ENCODE measurements at places on chromosomes 6 and 20. TPM values are rescaled to one million over a fixed set of nuclear protein-coding genes. Genes with fewer than 3 reads are reported as not detected.

DNA sequence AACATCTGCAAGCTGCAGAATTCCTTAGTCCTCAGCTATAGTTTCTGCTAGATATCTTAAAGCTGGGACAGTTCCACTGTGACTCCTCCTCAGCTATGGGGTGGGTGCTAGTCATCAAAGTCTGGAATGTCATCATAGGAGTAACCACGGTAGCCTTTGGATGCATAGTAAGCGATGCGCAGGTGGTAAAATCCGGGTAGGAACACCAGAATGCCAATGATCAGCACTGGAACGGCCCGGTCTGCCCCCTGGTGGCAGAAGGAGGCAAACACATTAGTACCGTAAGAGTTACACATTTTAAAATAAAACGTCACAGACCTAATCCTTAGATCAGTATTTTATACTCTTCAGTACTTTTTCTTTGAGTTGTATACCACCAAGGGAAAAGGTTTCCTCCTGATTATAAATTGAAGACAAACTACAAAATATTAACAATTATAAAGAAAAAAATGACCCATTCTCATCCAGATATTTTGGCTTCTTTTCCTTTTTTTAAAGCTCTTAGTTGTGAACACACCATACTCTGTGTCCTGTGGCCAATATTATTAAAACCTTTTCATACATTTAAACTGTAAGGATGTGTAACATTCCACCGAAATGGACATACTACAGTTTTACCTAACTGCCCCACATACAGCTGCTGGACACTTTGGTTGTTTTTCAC, 18.9 kb downstream of the PCNA start:
- no peak overlapping the region for H3K27ac ChIP-seq
- H3K36me3 ChIP-seq, result no peaks in the 10 kb centered on the region
- no peaks in the 10 kb centered on the region for H3K4me1 ChIP-seq
- H3K27me3 ChIP-seq, result no peaks in the 10 kb centered on the region
- H3K4me3 ChIP-seq, result no peak overlapping the region

GRCh38 chr6:89975991-89976693, 81.9 kb downstream of the GJA10 start:
- no peaks in the 10 kb centered on the region for H3K27me3 ChIP-seq
- no peak overlapping the region for H3K4me3 ChIP-seq
- no peaks in the 10 kb centered on the region for H3K36me3 ChIP-seq

GRCh38 chr6:28638787-28639430, 113.2 kb downstream of the GPX5 start:
- peaks cover 23% of the 10 kb centered on the region for H3K27me3 ChIP-seq
- no peak for DNase-seq
- no peaks in the 10 kb centered on the region for H3K4me1 ChIP-seq
- no peak overlapping the region for H3K27ac ChIP-seq
- H3K4me3 ChIP-seq, result no peak overlapping the region
- no peaks in the 10 kb centered on the region for H3K36me3 ChIP-seq

GRCh38 chr6:149696901-149697300, 21.0 kb downstream of the LATS1 start:
- no peak for DNase-seq
- no peak overlapping the region for H3K4me3 ChIP-seq
- no peak overlapping the region for H3K27ac ChIP-seq
- H3K27me3 ChIP-seq, result no peaks in the 10 kb centered on the region

- no peak for DNase-seq
- no peaks in the 10 kb centered on the region for H3K4me1 ChIP-seq
- H3K27ac ChIP-seq, result no peak overlapping the region
- H3K4me3 ChIP-seq, result no peak overlapping the region
- no peaks in the 10 kb centered on the region for H3K27me3 ChIP-seq
These were observed 547.8 kb downstream of the TENT5A start for GRCh38 chr6:81204731-81205130.

Gene PLA2G7
- 2.9 TPM for total RNA-seq

DNA sequence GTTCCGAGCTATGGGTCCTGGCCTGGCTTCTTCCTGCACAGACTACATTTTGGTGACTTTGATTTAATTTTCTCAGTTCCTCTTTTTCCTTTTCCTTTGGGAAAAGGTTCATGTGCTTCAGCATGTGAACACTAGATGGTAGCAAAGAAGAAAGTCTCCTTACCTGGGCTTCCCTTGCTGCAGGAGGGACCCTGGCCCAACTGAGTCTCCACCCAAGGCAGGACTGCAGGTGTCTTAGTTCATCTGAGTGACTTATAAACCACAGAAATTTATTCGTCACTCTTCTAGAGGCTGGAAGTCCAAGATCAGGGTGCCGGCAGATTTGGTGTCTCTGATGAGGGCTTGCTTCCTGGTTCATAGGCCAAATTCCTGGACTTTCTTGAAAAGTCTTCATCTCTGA, 163.2 kb downstream of the SYCP2 start:
- H3K36me3 ChIP-seq, result no peaks in the 10 kb centered on the region
- DNase-seq, result no peak
- no peaks in the 10 kb centered on the region for H3K4me1 ChIP-seq
- no peak overlapping the region for H3K27ac ChIP-seq
- no peak overlapping the region for H3K4me3 ChIP-seq

Gene CST4
- total RNA-seq, result not detected

Gene RIPOR3
- total RNA-seq, result 1.9 TPM

Gene SLC17A3
- not detected for total RNA-seq

DNA sequence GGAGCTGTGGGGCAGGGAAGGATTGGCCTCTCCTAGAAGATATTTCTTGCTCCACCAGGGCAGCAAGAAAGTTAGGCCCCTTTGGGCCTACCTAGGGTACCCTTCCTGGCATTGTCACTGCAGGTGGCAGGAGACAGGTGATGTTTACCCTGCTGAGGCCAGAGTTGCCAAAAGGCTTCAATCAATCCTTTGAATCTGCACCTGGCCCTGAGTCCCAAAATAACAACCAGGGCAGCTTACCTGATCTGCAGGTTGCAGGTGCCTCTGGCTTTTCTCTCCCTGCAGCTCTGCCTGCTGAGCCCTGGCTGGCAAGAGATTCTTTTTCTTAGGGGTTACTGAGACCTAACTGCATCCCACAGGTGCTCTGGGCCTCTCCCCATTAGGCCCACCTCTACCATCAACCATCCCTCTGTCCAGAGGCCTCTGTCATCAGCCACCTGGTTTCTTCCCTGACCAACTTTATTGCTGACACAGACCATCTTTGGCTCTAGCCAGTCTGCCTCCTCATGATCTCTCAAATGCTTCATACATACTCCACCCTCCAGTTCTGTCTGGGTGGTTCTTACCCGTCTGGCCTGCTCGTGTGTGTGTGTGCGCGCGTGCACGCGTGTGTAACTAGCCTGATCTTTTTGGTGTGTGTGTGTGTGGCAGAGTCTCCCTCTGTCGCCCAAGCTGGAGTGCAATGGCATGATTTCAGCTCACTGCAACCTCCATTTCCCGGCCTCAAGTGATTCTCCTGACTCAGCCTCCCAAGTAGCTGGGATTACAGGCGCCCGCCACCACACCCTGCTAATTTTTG, 13.7 kb downstream of the BCL2L1 start:
- H3K36me3 ChIP-seq, result no peaks in the 10 kb centered on the region
- H3K4me3 ChIP-seq, result no peak overlapping the region
- DNase-seq, result peak; percentile 28
- H3K4me1 ChIP-seq, result peaks cover 39% of the 10 kb centered on the region

Gene VSX1
- not detected for total RNA-seq

Gene CLVS2
- 0.05 TPM for total RNA-seq

DNA sequence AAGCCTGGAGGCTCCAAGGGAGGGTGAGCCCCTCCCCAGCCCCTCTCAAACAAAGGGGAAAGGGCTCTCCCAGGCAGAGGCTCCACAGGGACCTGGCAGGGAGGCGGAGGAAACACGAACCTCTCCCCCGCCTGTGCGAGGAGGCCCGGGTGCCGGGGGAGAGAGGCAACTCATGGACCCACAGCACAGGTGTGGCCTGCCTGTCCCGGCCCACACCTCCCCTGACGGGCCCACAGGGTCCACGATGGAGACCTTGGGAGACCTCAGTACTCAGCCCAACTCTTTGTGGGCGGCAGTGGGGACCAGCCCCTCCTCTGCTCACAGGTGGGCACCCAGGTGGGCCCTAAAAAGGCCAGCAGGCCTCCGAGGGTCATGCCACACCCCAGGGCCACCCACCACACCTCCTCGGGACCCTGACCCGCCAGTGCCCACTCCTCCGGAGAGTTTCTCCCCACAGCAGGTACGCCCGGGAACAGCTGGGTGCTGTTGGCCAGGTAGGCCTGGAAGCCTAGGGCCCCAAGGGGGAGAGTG, 12.2 kb downstream of the LAMA5 start:
- H3K27ac ChIP-seq, result peak overlapping the region; percentile 67
- peaks cover 4% of the 10 kb centered on the region for H3K4me1 ChIP-seq
- H3K36me3 ChIP-seq, result no peaks in the 10 kb centered on the region
- no peak for DNase-seq
- no peaks in the 10 kb centered on the region for H3K27me3 ChIP-seq

Gene POM121L2
- 0.13 TPM for total RNA-seq

GRCh38 chr20:20021835-20022234, 4.7 kb downstream of the NAA20 start:
- H3K27ac ChIP-seq, result no peak overlapping the region
- DNase-seq, result no peak
- H3K4me1 ChIP-seq, result peaks cover 9% of the 10 kb centered on the region
- H3K27me3 ChIP-seq, result no peaks in the 10 kb centered on the region
- no peaks in the 10 kb centered on the region for H3K36me3 ChIP-seq

DNA sequence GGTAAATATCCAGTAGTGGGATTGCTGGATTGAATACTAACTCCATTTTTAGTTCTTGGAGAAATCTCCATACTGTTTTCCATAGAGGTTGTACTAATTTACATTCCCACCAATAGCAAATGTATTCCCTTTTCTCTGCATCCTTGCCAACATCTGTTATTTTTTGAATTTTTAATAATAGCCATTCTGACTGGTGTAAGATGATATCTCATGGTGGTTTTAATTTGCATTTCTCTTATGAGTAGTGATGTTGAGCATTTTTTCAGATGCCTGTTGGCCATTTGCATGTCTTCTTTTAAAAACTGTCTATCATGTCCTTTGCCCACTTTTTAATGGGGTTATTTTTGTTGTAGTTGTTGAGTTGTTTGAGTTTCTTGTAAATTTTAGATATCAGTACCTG, 253.2 kb downstream of the HAO1 start:
- H3K4me3 ChIP-seq, result no peak overlapping the region
- no peak for DNase-seq
- no peak overlapping the region for H3K27ac ChIP-seq
- H3K27me3 ChIP-seq, result no peaks in the 10 kb centered on the region
- H3K4me1 ChIP-seq, result no peaks in the 10 kb centered on the region

DNA sequence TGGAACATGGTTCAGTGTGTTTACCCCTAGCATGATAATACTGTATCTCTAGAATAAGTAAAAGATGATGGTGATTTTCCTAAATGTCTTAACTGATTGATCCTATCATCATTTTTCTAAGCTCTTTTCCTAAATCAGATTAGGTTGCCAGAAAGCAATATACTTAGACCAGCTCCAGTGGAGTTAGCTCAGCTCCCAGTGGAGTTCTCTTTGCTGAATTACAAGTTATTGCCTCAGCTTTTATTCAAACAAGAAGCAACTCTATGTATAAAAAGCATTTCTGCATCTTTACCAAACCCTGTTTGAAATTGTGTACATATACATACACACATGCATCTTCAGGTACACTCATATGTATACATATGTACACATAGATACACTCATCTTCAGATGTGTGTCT, 44.9 kb downstream of the SNX9 start:
- no peaks in the 10 kb centered on the region for H3K4me1 ChIP-seq
- H3K36me3 ChIP-seq, result no peaks in the 10 kb centered on the region
- no peak for DNase-seq
- no peak overlapping the region for H3K4me3 ChIP-seq
- no peak overlapping the region for H3K27ac ChIP-seq

GRCh38 chr6:53646606-53647005, 18.9 kb downstream of the KLHL31 start:
- no peak overlapping the region for H3K27ac ChIP-seq
- H3K36me3 ChIP-seq, result no peaks in the 10 kb centered on the region
- DNase-seq, result no peak
- H3K4me1 ChIP-seq, result no peaks in the 10 kb centered on the region

Gene ZNF334
- total RNA-seq, result 1.6 TPM

Gene RAD21L1
- total RNA-seq, result not detected

Gene OR12D3
- not detected for total RNA-seq

GRCh38 chr6:254016-254415, 38.3 kb upstream of the DUSP22 start:
- no peaks in the 10 kb centered on the region for H3K36me3 ChIP-seq
- DNase-seq, result no peak
- no peak overlapping the region for H3K27ac ChIP-seq

- no peak overlapping the region for H3K4me3 ChIP-seq
- H3K27ac ChIP-seq, result no peak overlapping the region
- no peaks in the 10 kb centered on the region for H3K27me3 ChIP-seq
- H3K4me1 ChIP-seq, result no peaks in the 10 kb centered on the region
- no peaks in the 10 kb centered on the region for H3K36me3 ChIP-seq
These were observed 114.9 kb upstream of the DST start for GRCh38 chr6:56757588-56757984.

DNA sequence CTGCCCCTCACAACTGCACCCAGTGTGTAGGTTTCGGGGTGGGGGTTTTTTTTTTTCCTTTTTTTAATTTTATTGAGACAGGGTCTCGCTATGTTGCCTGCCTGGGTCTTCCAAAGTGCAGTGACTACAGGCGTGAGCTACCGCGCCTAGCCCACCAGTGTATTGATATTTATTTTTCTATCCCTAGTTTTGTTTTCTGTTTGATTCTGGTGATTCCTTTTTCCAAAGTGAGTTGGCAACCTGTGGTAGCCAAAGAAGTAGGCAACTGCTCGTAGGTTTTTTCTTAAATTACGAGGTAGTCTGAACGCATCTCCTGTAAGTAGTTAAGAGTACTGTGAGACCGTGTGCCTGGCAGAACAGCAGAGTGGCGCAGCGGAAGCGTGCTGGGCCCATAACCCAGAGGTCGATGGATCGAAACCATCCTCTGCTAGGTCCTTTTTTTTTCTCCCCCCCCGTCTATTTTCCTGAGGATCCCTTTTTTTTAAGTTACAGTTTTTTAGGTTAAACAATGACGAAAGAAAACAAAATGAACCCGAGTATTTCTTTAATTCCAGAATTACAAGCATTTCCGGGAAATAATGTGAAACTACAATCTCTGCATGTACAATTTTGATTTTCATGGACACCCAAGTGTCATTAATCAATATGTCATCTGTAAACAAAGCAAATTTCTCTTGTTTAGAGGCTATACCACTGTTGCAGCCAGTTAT, 78.7 kb upstream of the BTN3A2 start:
- H3K27ac ChIP-seq, result peak overlapping the region; percentile 94
- H3K4me1 ChIP-seq, result no peaks in the 10 kb centered on the region
- no peaks in the 10 kb centered on the region for H3K36me3 ChIP-seq
- H3K4me3 ChIP-seq, result peak overlapping the region; percentile 37
- H3K27me3 ChIP-seq, result no peaks in the 10 kb centered on the region
- peak; percentile 79 for DNase-seq

GRCh38 chr6:69584913-69585729, 211.7 kb downstream of the LMBRD1 start:
- H3K27ac ChIP-seq, result no peak overlapping the region
- no peak for DNase-seq

Gene CALHM4
- total RNA-seq, result not detected

Data from colonic mucosa (tissue), 4 donors.